ENCODE measurements at places on chromosomes 6 and 20. TPM values are rescaled to one million over a fixed set of nuclear protein-coding genes. Genes with fewer than 3 reads are reported as not detected.

The PRND gene
- 1.3 TPM for polyA plus RNA-seq

The HSPA12B gene
- polyA plus RNA-seq, result 1.2 TPM

DNA sequence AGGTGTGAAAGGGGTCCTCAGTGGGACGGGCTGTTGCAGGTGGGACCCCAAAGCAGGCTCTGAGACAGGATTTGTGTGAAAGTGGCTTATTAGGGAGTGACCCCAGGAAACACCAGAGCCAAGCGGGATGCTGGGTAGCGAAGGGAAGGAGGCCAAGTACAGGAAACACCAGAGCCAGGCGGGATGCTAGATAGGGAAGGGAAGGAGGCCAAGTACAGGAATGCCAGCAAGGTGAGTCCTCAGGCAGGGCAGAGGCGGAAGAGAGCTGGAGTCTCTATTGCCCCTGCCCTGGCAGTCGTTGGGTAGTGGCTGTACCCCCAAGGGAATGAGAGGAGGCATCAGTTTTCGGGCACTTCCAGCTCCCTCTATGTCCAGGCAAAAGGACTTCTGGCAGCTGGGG is 30.5 kb upstream of the TGM2 start:
- no peak for DNase-seq

DNA sequence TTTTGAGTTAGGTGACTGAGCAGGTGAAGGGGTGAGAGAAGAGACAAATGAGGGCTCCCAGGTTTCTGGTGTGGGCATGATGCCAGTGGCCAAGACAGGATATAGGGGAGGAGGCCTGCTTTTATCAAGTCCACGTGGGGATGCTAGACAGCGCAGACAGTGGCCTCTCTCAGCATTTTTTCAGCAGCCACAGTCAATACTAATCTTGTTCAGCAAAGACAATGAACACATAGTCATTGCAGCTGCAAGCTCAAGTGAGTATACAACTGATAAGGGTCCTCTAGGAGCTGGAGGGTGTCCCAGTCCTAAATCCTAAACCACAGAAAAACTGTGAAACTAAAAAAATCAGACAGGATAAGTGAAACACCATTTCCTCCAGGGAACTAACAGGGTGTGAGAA is 48.6 kb downstream of the UQCC1 start:
- peak; percentile 89 for DNase-seq

DNA sequence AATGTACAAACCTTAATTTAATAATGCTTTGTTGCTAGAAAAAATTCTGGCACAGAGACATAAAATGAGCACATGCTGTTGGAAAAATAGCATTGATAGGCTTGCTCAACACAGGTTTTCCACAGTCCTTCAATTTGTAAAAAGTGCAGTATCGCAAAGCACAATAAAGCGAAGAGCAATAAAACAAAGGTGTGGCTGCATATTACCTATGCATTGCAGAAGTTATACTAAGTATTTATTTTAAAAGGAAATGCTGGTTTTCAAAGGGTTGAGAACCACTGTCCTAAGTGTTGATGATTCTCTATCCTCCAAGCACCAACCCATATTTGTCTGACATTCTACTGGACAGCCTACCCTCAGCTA is 54.1 kb upstream of the CAP2 start:
- DNase-seq, result no peak

DNA sequence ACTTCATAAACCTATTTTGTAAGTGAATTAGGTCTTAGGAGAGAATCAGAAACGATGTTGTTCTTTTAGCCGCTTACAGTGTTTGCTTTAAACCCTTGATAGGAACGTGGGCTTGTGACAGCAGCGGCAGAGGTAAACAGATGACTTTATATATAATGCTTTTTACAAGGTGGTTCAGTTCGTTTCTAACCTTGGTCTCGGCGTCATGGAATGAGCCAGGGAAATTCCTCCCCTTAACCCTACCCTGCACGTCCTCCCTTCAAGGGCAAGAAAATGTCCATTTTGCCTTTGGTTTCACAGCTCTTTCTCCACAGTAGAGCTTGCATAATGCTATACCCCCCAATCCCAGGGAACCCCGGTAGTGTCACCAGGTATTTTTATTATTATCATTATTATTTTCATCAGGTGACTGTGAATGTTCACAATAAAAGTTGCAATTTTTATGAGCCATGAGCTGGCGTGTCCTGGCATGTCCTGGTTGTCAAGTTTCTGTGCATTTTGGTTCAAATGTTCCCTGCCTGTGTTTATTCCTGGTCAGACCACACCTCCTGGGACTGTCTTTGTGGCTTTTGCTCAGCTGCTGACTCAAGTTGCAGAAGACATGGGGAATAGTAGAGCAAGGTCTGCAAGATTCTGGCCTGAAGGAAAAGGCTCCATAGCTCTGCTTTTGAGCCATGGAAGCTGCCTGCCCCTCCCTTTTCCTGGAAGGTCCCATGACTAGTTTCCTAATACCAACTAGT is 112.8 kb upstream of the BMP2 start:
- no peak for DNase-seq

DNA sequence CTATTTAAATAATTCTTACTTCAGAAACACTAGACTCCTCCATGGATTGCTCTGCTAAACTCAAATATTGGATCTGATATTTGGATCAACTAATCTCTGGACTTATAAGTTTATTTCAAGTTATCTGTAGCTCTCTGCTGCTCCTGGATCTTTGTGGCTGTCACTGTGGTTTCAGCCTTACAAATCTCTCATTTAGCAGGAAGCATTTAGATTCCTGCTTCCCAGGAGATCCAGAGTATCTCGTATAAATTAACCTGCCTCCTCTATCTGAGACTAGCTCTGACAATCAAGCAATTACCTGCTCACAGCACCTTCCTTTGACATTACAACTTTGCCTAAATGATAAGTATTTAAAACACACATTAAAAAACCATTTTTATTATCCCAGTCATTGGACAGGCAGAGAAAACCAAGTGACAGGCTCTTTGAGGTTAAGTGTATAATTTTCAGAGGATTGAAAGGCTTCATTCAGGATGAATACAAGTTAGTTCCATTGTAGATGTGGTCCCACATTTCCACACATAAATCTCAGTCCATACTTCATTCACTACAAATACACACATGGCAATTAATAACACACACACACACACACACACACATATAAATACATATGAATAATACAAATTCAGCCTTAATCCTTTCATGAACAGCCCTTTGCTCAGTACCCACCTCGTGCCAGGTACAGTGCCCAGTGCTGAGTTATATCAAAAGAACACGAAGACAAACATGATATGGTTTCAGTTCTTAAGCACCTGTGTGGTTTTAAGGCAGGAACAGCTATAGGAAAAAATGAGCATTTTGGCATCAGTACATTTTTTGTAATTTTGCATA is 55.5 kb upstream of the PLCB1 start:
- no peak for DNase-seq

DNA sequence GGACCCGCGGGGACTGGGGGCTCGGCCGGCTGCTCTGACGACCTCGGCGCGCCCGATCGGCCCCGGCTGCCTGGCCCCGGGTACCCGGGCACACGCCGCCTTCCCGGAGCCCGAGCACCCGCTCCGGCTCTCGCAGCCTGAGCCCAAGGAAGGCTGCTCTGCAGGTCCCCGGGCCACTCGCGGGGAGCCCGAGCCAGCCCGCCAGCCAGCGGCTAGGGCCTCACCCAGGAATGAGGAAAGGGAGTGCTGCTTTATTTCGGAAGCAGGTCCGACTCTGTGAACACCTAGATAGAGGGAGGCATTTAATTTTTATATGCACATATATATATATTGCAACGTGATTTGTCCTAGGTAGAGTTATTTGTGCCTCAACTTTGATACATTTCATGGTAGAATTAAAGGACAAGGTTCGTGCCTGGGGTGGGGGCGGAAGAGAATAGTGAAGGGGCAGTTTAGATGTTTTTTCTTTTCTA is 15.5 kb downstream of the FOXA2 start:
- no peak for DNase-seq

The TRIM10 gene
- not detected for polyA plus RNA-seq

- DNase-seq, result peak; percentile 27
Observed at GRCh38 chr20:3744806-3745685, 12.6 kb downstream of the HSPA12B start.

Measured in cardiac muscle cell (in vitro differentiated cells and primary cell).